ENCODE measurements at places on chromosomes 3 and 15. TPM values are rescaled to one million over a fixed set of nuclear protein-coding genes. Genes with fewer than 3 reads are reported as not detected.

Gene COL6A5
- total RNA-seq = not detected

Gene TMEM87A
- 43.5 TPM for total RNA-seq

Gene CNTN3
- not detected for total RNA-seq

Gene CNTN4
- total RNA-seq = not detected

Gene CD96
- 67.6 TPM for total RNA-seq

Gene FNDC3B
- 17.6 TPM for total RNA-seq

Gene STAC
- total RNA-seq = not detected

Gene CPEB1
- not detected for total RNA-seq

Gene GPR27
- total RNA-seq = 0.32 TPM

Gene TCF12
- 48.3 TPM for total RNA-seq

Data from activated T-helper 17 cell treated with anti-CD3 and anti-CD28 coated beads, Interleukin-2, amount 50 U/mL, for 72 hours (primary cell).